Activated CD8-positive, alpha-beta memory T cell treated with anti-CD3 and anti-CD28 coated beads for 48 hours (primary cell): ENCODE measurements at places on chromosomes 12 and 14.
A peak's percentile ranks its signal among the peaks of the same experiment; 100 is the strongest.

- no peak for DNase-seq
Observed at GRCh38 chr12:3229577-3229976, 152.4 kb downstream of the TSPAN9 start.

GRCh38 chr12:130499474-130499873 lies 161.8 kb downstream of the PIWIL1 start:
- no peak for DNase-seq

- no peak for DNase-seq
Observed at GRCh38 chr12:93039062-93039461, 110.0 kb upstream of the EEA1 start.

DNA sequence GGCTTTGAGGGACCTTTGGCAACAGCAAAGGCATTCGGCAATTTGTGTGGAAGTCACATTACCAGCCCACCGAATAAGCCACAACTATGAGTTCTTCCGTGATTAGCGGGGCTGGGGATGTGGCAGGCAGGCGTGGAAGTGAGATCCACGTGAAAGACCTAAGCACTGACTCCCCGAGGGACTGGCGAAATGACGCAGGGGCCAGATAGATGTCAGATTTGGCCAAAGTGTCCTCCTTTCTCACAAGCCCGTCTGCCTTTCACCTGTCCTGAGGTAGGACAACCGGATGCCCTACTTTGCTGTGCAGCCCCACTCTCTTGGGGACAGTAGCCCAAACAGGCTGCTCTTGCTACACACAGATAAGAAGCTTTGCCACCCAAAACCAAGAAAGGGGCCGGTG lies 54.5 kb downstream of the DPF3 start:
- DNase-seq = no peak

DNA sequence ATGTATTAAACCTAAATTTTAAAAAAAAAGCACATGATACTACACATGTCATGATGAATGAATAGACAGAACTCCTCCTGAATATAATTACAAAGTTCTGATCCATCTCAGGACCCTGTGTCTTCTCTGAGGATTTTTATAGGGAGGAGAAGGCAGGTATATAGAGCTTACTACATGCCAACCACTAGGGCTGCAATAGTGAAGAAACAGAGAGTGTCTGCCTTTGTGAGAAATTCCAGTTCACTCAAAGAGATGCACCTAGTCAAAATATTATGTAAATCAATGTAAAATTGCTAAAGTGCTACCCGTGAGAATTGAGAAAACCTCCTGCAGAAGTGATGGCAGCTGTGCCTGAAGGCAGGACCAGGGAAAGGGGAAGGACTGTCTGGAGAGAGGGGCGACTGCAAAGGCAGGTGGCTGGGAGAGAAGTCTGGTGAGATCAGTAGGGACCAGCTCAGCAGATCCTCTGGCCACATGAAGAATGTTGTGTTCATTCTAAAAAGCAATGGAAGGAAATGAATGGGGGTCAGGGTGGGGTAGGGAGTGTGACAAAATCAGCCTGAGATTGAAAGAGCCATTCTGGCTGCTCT lies 15.1 kb downstream of the ABHD4 start:
- no peak for DNase-seq

- DNase-seq = peak; percentile 16
Observed at GRCh38 chr12:2944401-2945047, 14.7 kb upstream of the TEAD4 start.
